ENCODE measurements at places on chromosomes 5 and 9.

DNA sequence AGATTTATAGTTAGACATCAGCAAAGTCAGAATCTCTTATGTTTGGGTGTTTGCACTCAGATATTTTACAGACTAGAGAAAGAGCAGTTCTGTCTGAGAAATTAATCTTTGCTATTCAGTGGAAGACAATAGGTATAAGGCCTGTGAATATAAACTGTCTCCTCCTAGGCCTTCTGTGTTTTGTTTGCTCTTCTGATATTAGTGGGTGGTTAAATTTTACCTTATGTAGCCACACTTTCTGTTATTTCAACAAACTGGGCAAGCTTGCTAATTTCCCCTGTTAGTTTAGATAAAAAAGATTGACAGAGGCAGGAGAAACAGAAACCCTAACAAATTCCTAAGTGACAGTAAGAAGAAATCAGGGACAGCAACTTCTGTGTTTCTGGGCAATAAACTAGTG is 141.6 kb downstream of the ARHGAP26 start:
- no peak for DNase-seq

DNA sequence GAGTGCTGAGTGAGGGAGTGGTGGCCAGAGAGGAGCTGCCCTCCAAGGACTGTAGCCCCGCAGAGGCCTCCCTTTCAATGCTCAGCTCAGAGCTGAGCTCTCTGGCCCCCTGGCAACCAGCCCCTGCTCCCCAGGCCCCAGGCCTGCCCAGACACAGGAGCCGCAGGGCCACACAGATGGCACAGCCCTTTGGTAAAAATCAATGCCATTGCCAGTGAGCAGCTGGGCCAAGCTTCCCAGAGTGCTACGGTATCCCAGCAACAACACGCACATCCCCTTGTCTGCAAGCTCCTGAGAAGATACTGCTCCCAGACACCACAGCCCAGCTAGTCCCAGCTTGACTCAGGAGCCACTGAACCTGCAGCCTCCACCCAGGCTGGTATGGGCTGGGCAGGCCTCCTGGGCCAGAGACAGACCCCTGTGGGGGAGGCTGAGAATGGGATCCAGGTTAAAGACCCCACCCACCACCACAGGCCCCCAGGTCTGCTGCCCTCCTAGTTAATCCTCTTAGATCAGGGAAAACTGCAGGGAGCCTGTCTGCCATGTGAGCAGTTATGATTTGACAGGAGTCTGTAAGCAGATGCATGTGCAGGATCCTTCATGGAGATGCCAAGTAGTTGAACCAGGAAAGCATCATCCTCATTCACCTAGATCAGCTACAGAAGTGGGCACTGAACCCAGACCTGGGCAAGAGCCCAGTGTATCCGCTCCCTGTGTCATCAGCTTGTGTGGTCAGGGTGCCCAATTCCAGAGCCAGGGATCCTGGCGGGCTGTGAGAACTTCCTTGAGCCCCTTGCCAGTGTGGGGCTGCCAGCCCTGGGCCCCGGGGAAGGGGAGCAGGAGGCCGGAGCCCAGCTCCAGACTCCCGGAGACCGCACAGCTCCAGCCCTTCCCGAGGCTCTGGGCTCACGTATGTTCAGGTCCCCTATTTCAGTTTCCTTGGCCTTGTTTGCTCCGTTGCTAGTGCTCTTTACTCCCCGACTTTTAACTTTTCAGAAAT is 26.7 kb upstream of the ADAMTS2 start:
- no peak for DNase-seq

DNA sequence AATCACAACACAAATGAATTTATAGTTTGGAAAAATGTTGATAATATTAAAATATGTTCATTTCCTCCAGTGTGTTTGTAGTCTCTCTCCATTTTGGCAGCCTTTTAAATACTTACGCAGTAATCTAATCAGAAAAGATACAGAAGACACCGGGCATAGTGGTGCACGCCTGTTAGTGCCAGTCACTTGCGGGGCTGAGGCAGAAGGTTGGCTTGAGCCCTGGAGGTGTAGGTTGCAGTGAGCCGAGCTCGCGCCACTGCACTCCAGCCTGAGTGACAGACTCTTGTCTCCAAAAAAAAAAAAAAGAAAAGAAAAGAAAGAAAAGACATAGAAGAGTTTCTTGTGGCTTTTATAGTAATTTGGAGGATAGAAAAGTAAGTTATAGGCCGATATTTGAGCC is 41.9 kb downstream of the NDFIP1 start:
- no peak for DNase-seq

- DNase-seq = no peak
These were observed 128.9 kb upstream of the RAPGEF1 start for GRCh38 chr9:131868766-131869165.

- no peak for DNase-seq
These were observed 153.2 kb downstream of the NTRK2 start for GRCh38 chr9:84822589-84823233.

GRCh38 chr9:127055745-127056402 is 66.6 kb downstream of the ANGPTL2 start:
- no peak for DNase-seq

DNA sequence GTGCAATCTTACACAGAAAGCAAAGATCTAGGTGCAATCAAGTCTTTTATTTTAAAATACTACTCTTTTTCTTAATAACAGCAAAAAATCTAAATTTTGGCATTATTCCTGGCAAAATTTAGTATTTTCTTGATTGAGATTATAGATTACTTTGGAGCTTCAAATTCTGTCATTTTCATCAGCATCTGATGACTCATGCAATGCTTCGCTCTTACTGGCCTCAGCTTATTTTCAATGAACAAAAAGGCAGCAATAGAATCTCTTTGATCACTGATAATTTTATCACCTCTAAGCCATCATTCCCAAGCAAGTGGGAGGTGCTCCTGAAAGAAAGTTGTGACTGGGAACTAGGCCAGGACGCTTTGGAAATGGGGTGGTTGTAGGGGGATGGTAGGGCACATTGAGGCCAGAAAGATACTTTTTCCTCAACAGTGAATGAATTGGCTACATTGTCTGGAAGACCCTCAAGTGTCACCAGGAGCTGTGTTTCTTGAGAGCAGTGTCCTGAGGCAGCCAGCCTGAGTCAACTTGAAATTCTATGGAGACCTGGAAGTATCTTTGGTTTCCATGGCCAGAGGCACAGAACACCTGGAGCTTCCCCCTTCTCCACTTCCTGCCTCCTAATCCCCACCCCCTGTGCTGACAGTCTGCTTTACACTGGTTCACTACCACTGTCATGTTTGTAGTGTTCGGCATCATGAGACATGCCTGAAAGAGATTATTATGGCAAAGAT is 46.9 kb upstream of the APC start:
- no peak for DNase-seq
